ENCODE measurements at places on chromosomes 7 and 10.

DNA sequence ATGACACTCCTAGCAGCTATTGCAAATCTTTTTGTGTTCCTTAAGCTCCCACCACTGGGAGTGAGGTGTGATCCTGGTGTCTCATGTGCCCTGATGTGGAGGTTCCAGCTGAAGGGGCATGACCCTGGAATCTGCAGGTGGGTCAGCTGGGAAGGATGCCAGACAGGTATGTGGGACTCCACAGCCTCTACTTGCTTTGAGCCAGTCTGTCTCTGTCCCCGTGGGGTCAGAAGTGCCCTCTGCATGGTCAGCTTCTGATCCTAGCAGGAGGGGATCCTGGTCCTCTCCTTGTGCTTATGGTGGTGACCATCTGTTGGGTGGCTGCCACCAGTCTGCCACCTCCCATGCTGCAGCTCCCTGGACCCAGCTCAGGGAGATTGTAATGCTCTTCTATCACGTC is 51.1 kb upstream of the COMTD1 start:
- no peak for DNase-seq

GRCh38 chr7:45657136-45657889 is 83.1 kb downstream of the ADCY1 start:
- DNase-seq = no peak

DNA sequence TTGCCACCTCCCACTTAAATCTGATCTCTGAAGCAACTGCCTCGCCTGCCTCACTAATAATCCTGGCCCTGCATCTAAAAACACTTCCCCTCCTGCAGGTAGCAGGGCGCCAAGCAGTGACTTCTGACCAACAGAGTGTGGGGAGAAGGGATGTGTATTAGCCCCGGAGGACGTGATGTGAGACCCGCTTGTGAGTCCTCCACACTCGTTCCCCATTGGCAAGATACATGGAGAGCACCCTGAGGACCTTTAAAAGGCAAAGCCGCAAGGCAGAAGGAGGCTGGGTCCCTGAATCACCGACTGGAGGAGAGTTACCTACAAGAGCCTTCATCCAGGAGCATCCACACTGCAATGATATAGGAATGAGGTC is 6.1 kb upstream of the PILRA start:
- DNase-seq = no peak

DNA sequence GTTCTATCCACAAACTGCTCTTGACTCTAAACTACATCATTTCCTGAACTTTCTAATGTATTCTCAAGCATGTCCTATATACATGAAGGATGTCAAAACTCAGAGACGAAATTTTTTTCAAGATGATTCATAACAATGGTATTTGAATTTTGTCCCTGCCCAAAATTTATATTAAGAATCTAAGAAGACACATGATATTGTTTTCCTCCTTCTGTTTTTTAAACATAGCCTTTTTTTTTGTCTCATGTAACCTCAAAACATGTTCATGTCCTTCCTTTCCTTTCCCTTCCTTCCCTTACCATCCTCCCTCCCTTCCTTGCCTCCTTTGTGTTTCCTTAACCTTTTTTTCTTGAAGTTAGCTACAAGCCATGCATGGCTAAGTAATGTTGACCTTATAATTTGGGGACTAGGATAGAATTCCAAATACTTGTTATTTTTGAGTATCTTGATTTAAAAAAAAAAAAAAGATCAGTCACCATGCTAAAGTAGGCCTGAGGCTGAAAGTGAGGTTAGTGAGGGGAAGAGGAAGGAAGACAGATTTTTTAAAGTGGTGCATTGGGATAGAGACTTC is 163.0 kb downstream of the SUGCT start:
- no peak for DNase-seq

DNA sequence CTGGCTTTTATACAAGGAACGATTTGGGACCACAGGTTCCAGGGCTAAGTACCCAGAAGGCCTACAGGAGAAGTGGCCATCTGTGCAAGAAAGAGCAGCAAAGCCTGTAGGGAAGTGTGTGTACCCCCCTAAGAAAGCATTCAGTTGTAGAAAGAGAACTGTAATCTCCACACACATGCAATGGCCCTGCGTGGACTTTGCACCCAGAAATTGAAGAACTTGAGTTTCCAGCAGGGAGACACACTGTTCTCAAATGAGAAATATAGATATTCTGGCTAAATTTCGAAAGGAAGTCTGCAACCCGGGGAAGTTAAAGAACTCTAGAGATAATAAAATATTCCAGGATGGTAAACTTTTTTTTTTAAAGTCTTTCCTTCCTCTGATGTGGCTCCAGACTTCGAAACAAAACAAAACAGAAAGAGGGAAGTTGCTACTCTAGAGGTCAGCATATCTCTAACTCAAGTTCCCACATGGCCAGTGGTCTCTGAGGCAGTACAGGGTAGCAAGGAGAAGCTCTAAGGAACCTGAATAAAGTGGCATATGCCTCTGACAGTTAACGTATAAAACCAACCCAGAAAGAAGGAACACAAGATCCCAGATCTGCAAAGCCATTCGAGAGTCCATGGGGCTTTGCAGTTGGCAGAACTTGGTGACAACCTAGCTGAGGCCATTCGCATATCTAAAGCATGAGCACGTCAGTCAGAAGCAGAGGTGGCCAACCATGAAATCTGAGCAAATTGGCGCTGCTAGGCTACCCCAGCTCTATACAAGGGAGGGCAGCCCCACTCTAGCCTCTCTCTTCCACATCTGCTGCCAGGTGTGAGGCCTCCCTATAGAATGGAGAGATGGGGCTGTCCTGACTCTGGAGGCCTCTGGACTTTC is 56.6 kb downstream of the ELMO1 start:
- no peak for DNase-seq

- DNase-seq = no peak
Measured at GRCh38 chr7:115910541-115911164, 119.9 kb downstream of the TFEC start.

DNA sequence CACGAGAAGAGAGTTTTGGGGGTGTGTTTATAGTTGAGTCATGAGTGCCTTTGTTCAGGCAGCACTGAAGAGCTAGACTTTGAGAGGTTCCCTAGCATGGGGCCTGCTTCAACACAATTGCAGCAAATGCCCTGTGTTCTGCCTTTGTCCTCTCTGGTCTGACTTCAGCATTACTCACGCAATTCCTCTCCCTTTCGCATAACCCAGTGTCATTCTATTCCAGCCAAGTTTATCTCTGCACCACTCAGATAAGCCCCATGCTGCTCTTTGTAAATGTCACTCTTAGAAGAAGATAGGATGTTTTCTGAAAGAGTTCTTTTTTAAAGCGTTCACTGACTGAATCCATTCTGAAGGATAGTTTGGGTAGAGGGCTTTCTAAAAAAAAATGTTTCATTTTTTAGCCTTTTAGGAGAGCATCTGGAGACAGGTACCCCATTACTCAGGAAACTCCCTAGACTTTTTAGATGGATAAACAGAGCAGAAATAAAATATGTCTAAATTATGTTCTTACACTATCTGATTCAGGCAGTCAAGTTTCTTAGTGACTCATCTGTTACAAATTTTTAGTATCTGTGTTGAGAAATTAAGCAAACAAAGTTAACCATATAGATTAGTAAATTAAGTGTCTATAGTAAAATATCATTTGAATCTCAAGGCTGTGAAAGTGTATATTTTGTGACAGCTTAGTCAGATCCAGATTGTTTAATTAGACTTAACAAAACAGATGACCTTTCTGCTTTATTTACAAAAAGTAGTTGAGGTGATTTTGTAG is 318.5 kb downstream of the GPR158 start:
- DNase-seq = no peak

GRCh38 chr7:33981226-33981625 is 75.9 kb downstream of the BMPER start:
- no peak for DNase-seq

DNA sequence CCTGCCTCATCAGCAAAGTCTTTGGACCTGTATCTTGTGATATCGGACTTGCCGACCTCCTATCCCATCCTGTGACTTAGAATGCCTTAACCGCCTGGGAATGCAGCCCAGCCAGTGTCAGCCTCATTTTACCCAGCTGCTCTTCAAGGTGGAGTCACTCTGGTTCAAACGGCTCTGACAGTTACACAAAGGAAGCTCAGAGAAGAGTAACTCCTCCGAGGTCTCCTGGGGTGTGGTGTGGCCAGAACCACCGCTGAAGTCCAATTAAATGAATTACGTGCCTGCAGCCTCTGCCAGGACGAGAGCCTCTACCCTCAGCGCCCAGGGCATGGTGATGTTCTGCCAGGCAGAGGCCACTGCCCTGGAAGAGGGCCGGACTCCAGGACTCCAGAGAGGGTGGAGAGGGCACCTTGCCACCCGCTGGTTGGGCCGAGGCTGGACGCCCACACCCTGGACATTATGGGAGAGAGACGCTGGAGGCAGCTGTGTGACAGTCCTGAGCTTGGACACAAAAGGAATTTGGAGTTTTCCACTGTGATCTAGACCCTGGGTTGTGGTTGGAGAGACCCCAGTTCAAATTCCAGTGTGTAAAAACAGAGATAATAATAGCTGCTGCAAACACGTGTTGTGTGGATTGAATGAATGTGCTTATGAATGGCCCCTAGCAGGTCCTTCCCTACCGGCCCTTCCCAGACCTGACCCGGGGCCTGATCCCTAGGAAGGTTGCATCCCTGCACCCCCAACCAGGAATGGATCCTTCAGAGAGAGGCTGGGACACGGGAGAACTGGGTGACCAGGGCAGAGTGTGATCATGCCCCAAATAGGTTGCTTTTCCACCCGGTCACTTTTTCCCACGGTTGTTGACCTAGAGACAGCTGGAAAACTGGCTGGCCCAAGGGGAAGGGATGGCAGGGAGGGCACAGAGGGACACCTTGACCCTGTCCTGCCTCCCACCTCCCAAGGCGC is 37.8 kb upstream of the FZD9 start:
- no peak for DNase-seq

DNA sequence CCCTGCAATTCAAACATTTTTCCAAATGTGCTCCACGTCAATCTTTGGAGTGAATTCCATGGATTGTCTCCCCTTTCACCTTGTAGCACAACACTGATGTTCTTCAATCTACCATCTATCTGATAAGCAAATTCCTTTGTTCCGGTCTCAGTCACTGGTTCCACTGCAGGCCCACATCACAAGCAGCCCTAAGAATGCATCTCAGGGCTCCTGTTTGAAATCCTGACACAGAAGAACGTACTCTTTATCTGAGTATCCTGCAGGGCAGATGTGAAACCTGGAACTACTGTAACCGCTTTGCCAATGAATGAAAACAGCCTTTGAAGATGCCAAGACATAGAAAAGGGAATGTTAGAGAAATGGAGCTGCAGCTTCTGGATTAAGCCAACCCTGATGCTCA is 62.9 kb upstream of the FAM133B start:
- no peak for DNase-seq

GRCh38 chr10:31704195-31704594 is 224.4 kb downstream of the ARHGAP12 start:
- DNase-seq = no peak

DNA sequence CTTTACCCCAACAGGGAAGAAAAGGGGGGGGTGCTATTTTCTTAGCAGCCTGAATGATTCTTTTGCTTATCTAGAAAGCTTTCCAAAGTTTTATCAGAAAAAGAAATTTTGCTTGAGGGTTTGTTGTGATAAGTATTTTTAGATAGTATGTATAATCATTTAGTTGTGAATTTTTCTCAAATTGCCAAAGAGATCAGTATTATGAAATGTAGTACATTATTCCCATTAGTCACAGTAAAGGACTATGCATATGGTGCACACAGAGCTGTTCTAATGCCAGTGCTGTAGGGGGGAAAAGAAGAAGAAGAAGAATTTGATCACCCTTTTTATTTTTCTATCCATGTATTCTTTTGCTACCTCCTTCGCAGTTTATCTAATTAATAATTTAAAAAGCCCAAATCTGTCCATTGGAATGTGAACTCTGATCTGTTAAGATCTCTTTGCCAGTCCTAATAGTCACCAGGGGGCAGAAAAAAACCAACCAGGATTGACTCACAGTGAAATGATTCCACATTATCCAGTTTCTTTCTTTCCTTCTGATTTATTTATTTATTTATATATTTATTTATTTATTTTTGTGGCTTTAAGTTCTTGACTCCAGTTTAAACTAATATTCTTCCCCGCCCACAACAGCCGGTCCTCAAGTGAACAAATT is 4.7 kb downstream of the RBM20 start:
- DNase-seq = no peak

- DNase-seq = no peak
Measured at GRCh38 chr7:133784486-133785001, 342.6 kb upstream of the LRGUK start.

- no peak for DNase-seq
Measured at GRCh38 chr7:144786522-144786921, 49.3 kb downstream of the TPK1 start.

GRCh38 chr10:53997953-53998352 is 803.1 kb downstream of the PCDH15 start:
- no peak for DNase-seq

- no peak for DNase-seq
Measured at GRCh38 chr10:71512761-71513539, 116.2 kb downstream of the CDH23 start.

DNA sequence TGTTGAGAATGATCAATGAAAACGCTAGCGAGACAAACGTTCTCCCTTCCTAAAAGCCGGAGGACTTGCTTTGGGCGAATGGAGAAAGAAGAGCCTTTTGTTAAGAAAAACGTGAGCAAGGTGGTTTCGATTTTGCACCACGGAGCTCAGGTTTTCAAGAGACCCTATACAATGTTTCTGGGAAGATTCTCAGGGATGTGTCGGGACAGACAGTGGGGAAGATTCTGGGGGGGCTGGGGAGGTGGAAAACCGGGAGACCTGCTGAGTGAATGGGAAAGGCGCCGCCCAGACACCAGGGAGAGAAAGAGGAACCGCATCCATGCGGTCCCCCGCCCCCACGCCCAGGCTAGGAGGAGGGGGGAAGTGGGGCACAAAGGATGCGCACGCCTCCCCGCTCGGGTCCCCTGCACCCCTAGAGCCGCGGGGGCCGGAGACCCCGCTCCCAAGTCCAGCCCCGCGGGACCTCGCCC is 745 bp downstream of the YWHAG start:
- peak; percentile 76 for DNase-seq

GRCh38 chr10:12908773-12909172 is 92.7 kb downstream of the CCDC3 start:
- no peak for DNase-seq

DNA sequence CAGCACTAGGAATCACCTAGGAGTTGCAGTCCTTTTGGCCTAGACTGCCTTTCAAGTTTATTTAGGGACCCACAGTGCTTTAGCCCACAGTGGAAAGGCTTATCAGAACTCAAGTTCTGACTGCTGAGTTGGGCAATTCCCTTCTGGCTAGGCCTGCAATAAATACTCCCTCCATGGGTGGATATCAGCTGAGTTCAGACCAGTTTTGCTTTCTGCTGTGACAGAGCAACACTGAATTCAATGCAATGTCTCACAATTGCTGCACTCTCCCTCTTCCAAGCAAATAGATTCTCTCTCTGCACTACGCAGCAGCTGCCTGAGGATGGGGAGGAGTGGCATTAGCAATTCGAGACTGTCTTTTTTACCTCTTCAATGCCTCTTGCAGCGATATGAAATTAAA is 1153.3 kb downstream of the SORCS1 start:
- no peak for DNase-seq

- no peak for DNase-seq
Measured at GRCh38 chr7:2892549-2892948, 48.4 kb upstream of the GNA12 start.

DNA sequence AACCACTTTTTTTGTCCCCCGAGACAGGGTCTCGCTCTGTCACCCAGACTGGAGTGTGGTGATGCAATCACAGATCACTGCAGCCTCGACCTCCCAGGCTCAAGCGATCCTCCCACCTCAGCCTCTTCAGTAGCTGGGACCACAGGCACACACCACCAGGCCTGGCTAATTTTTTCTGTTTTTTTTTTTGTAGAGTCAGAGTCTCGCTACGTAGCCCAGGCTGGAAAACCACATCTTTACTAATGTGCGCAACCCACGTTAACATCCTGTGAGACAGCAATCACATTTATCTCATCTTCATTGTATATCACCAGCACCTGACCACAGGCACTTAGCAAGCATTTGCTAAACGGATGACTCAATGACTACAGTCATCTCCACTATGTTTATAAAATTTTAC is 77.8 kb upstream of the ATP6V0A4 start:
- peak; percentile 88 for DNase-seq
